NK-92 treated with Interleukin-12 subunit alpha and Interleukin-12 subunit beta, amount 100 ng/mL, for 24 hours (cell line): ENCODE measurements at places on chromosomes 5 and 9.

DNA sequence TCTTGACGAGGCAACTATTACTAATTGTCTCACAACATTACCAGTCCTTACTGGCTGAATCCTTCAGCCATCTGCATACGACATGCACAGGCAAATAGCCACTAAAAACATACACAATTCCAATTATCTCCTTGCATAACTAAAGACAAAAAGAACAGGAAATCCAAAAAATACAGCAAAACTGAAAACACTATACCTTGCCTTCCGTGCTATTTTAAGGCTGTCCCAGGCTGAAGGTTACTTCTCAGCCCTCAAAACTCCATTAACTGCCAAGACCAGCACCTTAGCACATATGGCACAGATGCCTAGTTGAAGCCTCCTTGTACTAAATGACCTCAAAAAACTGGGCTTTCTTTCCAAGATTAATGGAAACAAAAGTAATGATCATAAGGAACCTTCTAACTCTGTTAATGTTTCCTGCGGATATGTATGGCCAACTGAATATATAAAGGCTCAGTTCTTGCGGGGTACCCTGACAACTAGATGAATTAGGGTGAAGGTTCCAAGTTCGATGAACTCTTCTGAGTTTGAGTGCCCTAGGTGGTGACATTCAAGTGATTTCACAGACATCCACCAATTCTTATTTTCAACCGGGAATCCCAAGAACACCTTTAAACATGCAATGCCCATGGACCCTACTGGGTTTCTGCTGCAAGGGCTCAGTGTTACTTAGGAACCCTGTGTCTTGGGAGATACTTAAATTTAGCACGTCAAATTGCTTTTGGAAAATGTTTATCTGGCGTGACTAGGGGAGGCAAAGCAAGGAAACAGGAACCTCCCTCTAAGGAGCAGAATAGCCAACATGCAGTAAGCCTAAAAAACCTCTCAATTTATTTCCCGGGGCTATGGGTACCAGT is 455.3 kb downstream of the RAB3C start:
- no peak for DNase-seq

DNA sequence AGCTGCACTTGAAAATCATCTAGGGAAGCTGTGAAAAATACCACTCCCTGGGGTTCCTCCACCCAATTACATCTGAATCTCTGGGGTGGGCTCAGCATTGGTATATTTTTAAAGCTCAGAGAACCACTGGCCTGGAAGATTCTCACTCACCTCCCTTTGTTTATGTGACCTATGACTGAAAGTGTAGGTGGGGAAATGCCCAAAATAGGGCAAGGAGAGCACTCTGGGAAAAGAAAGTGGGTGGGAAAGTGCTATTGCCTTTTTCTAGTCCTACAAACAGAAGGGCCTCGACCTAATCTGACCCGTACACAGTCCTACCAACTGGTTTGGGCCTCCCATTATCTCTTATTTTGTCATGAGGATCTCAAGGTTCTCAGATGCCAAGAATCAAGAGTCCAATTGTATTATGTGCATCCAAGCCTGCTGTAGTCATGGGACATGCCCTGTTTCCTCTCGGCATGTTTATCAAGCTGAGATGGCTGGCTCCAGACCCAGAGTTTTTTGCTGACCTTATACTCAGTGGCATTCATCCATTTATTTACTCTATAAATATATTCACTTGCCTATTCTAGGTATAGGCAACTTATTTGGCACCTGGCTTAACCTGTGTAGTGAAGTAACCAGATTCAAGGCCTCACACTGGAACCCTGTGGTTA is 483.7 kb downstream of the ENC1 start:
- no peak for DNase-seq

DNA sequence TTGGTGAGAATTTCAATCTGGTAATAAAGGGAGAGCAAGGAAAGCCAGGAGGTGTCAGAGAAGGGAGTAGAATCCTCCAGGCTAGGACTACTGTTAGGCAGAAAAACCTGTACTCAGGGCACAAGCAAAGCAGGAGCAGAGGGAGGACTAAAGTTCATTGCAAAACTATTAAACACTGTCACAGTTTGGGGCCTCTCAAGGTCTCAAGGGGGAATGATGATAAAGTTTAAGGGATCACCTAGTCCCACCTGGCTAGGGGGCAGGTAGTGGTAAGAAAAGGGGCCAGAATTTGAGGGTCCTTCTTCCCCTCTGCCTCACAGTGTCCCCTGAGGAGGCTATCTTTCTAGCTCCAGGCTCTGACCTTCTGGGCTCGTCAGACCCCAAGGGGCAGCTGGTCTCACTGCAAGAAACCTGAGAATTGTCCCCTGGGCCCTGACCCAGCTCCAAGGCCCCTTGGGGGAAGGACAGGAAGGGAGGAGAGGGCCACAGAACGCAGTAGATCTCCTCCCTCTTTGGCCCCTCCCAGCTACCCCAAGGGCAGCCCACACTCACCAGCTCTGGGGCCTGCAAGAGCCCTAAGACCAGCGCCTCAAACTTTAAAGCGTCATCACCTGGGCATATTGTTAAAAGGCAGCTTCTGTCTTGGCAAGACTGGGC is 974 bp downstream of the CCDC69 start:
- peak; percentile 60 for DNase-seq

- DNase-seq: no peak
Observed at GRCh38 chr5:139642213-139642612, 5.9 kb upstream of the CXXC5 start.

- DNase-seq: no peak
Observed at GRCh38 chr5:153237671-153238332, 252.7 kb upstream of the GRIA1 start.

GRCh38 chr5:7078901-7079300 is 317.0 kb upstream of the ADCY2 start:
- DNase-seq: no peak
